Astrocyte of the cerebellum (primary cell): ENCODE measurements at places on chromosomes 2 and 18.

DNA sequence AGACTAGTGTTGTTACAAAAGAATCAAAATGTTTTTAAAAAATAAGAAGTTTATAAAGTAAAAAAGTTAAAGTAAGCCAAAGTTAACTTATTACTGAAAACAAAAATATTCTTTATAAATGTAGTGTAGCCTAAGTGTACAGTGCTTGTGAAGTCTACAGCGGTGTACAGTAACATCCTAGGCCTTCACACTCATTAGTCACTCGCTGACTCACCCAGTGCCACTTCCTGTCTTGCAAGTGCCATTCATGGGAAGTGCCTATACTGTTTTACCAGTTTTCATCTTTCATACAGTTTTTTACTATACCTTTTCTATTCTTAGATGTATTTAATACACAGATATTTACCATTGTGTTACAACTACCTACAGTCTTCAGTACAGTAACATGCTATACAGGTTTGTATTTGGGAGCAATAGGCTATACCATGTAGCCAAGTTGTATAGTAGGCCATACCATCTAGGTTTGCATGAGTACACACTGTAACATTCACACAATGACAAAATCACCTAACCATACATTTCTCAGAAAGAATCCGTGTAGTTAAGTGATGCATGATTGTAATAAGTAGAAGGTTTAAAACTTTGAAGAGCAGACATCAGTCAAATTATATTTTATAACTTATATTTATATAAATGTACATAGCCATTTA, 13.4 kb downstream of the SERPINB7 start:
- peak; percentile 48 for DNase-seq

DNA sequence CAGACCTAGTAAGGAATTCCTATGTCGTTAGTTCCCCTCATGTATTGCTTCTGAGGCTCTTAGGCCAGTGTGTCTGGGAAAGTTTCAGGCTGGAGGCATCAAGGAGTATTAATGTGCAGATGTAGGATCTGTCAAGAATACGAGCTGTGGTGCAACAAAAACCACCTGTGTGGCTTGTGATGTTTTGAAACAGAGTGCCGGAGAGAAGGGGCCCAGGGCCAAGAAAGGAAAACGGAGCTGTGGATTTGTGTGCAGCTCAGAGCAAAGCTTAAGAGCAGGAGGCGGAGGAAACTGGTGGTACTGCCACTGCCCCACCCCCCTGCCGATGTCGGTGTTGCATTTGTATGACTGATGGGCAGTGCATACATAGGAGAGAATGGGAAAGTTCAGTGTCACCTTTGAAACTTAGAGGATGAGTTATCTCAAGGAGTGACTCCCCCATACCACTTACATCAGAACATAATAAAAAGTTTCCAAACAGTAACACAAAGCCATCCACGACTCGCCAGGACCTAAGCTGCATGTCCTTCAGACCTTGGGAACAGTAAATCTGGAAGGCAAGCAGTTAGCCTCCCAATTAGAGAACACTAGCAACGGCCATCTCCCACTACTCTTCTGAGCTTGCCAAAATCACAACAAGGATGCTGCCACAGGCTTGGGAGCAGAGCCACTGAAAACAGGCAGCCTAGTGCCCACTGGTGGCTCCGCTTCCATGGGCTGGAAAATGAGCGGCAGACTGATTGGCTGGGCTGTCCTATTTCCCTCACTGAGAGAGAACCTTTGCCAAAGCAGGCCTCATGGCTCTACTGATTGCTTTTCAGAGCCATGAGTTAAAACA, 152.7 kb upstream of the NT5C1B start:
- no peak for DNase-seq

- no peak for DNase-seq
Observed at GRCh38 chr2:119859528-119859927, 99.8 kb downstream of the PTPN4 start.

DNA sequence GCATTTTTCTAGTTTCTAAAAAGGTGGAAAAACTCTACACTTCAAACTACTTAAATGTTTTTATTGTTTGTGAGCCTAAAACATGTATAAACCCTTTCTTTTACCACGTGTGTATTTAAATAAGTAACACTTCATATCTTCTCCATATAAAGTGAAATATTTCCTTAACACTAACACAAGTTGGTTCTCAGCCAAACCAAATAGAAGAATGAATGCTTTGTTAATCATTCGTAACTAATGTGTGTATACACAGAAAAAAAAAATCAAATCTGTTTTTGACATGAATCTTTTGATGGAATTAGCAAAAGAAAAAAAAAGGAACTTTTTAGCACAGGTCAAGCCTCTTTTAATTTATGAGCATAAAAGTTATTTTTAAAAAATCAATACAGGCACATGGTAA, 89.3 kb downstream of the EHBP1 start:
- DNase-seq: peak; percentile 55

DNA sequence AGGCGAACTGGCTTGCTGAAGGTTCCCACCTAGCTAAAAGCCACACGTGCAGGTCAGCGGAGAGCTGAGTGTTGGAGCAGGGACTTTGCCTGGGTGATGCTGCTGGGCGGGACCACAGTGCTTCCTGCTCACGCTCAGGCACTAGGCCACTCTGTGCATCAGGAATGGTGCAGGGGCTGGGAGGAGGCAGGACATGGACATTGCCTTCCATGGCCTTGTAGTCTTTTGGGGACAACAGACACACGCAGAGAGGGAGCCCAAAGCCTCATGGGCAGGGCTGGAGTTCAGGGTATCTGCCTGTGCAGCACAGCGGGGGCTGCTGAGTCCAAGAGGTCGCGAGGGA, 207.2 kb downstream of the ZBTB7C start:
- DNase-seq: no peak

- DNase-seq: no peak
Observed at GRCh38 chr2:167758292-167758691, 489.1 kb downstream of the STK39 start.

GRCh38 chr2:193368615-193369014, 1173.9 kb upstream of the TMEFF2 start:
- no peak for DNase-seq

DNA sequence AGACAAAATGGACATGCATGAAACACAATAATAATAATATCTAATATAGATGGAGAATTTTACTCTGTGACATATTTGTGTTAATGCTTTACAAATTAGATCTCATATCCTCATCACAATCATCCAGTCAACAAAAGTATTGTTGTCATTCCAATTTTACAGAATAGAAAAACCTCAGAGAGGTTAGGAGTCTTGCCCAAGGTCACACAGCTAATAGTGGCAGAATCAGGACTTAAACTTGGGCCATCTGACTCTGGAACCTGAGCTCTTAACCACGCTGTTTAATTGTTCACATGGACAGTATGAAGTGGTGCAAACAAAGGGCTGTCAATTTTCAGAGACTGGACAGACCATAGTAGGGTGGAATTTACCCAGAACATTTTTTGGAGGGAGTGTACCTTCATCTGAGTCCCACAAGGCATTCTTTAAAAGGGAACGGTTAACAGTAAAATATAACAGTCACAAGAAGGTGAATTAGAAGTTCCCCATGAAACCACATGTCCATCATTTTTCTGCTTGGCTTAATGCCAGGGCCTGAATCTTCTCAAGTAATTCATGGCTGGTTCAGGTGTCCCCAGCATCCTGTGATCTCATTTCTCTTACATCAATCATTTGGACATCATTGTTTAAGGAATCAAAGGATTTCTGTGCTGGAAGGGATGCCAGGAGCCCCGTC, 35.4 kb upstream of the CCDC93 start:
- no peak for DNase-seq

DNA sequence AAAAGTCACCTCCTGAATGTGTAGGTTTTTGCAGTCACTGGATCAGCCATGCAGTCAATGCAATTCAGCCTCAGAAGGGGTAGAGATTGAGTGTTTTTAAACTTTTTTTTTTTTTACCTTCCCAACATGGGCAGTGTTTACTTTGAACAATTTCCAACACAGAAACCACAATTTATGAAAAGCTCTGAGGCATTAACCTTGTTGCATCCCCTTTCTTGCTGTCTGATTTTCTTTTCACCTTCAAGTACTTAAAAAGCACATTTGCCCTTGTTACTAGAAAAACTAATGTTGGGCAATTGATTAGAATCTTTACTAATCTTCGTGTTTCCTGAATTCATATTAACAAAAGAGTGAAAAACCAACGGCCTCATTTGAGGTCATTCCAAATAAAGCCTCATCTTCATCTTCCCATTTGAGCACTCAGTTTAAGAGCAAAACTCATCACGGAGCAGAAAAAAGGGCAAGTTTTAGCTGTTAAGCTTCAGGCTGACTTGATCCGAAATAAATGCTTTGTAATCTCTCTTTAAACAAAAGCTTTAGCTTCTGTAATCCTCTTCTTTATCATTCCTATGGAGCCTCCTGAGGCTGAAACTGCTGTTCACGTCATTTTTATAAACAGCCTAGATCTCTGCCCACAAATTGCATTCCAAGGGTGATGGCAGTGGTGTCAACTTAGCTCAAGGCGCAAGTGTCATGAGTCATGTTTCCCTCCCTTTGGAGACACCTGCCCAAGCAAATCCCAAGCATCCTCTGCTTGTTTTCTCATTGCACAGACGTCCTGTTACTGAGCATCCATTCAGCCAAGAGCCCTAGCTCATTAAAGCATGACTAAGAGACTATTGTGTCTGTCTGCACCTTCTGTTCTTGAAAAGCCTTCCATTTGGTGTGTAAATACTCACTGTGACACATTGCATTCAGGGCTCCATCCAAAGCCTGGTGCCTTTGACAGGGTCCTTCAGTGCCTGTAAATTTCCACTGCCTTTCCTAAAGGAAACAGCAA, 107.7 kb downstream of the HNMT start:
- no peak for DNase-seq

DNA sequence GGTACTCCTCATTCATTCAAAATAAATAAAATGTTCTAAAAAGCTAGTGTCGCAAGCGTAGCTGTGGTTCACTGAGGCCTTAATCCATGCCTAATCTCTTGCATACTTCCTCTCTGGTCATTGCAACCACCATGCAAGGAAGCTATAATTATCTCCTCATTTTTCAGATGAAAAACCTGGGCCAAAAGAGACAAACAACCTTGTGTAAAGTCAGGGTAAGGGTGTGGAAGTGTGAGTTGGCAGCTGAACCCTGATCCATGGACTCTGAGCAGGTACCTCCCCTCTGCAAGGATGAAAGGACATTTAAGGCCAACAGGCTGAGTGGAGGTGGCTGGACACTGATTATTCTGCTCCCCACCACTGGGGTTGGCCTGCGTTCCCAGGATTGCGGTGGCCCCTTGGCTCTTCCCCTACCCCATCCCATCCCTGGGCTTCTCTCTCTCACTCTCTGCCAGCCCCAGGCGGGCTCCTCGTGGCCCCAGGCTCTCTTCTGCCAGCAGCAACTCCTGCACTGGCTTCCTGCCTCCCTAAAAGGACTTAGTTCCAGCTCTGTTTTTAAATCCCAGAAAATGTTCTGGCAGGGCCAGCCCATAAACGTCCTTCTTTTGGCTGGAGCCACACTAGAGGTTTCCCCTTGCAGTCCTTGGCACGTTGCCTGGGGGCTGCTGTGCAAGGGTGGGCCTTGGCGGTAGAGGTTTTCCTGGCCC, 72.0 kb upstream of the AFF3 start:
- no peak for DNase-seq

DNA sequence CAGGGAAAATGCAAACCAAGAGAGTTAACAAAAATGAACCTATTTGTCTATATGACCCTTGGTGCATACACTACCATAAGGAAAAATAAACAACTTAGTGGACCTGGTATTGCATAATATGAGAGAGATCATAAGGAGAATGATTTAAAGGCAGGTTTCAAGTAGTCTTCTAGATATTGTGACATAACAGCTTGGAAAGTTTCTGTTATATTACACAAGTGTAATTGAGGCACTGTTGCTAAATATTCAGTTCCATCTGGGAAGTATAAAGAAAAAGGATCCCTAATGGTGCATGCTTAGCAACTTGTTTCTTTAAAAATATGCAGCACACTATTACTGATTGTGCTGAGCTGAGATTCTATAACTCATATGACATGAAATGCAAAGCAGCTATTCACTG, 252.2 kb upstream of the SPHKAP start:
- DNase-seq: no peak

GRCh38 chr2:162071001-162071400, 3.0 kb downstream of the DPP4 start:
- no peak for DNase-seq

- DNase-seq: no peak
Observed at GRCh38 chr2:47900857-47901256, 5.4 kb downstream of the FBXO11 start.

- DNase-seq: no peak
Observed at GRCh38 chr2:159875083-159875482, 77.1 kb upstream of the CD302 start.

GRCh38 chr2:60480089-60480773, 73.2 kb downstream of the BCL11A start:
- DNase-seq: no peak

- no peak for DNase-seq
Observed at GRCh38 chr2:46847726-46848412, 67.7 kb downstream of the MCFD2 start.

GRCh38 chr18:69400253-69400975, at the start of gene DOK6:
Gene DOK6, plus strand, starts transcription at chr18:69400888.
- DNase-seq: peak; percentile 70

GRCh38 chr2:3498783-3499394, 20.4 kb downstream of the ADI1 start:
- no peak for DNase-seq

DNA sequence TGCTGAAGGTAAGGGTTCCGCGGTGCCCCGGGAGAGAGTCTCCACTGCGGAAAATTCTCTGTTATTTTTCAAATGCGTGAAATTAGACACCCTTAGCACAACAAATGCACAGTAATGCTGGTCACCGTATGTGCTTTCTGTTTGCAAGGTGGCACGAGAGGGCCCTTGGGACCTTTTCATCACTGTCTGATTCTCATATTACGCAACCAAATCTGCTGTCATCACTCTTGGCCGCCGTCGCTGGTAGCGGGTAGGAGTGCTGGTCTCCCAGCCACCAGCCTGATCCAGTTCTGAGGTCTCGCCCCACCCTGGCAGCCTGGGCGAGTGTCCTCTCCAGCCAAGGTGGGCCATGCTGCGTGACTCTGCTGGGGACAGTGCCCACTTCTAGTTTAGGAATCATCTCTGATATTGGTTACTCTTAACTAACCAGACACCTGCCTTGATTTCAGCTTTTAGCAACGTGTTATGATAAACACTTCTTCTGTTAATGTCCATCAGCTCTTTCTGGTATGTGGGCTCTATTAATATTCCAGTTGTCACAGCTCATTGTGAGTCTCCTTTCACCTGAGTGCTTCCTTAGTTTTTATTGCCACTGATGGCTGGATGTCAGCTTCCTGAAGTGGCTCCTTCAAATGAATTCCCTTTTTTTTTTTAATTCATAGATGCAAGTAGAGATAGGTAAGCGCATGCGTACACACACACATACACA, 199.4 kb downstream of the GBX2 start:
- no peak for DNase-seq

DNA sequence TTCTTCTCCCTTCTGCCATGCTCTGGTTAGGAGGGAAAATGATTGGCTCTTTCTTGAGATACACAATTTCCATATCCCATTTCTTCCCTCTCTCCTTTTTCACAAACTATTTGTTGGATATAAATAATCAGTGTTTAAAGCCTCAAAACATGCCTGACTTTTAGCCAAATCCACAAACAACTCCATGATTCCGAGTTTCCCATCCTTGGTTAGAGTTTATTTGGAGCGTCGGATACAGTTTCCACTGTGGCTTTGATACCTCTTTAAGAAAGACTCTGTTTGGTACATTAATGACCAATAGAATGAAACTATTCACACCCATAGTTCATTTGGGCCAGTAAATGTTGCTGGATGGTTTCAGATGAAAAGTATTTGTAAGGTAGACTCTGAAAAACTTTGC, 5.9 kb upstream of the FHL2 start:
- no peak for DNase-seq

GRCh38 chr2:177593402-177593801, 200.8 kb downstream of the AGPS start:
- no peak for DNase-seq

- DNase-seq: peak; percentile 38
Observed at GRCh38 chr18:52716973-52717372, 377.0 kb downstream of the DCC start.
